ENCODE measurements at places on chromosomes 7 and 10. TPM values are rescaled to one million over a fixed set of nuclear protein-coding genes. Genes with fewer than 3 reads are reported as not detected.

PDE1C gene
- total RNA-seq: 0.09 TPM

TSPAN14 gene
- 7.4 TPM for total RNA-seq

ENO4 gene
- total RNA-seq: 0.34 TPM

SPDYE2B gene
- total RNA-seq: not detected

DYDC2 gene
- total RNA-seq: under 0.01 TPM

RADIL gene
- total RNA-seq: 0.26 TPM

PRKAR2B gene
- 3.4 TPM for total RNA-seq

CLRN3 gene
- not detected for total RNA-seq

FAM131B gene
- total RNA-seq: 8.2 TPM

CALML3 gene
- not detected for total RNA-seq

CAMK2B gene
- total RNA-seq: not detected

RASA4B gene
- 3.2 TPM for total RNA-seq

OR13A1 gene
- total RNA-seq: under 0.01 TPM

NEUROD6 gene
- total RNA-seq: not detected

UTF1 gene
- not detected for total RNA-seq

WEE2 gene
- total RNA-seq: not detected

R3HCC1L gene
- 16.7 TPM for total RNA-seq

SLC18A3 gene
- total RNA-seq: not detected

SLC26A3 gene
- not detected for total RNA-seq

NRCAM gene
- total RNA-seq: 0.17 TPM

PKD2L1 gene
- total RNA-seq: not detected

CDK1 gene
- total RNA-seq: 0.94 TPM

RHOBTB1 gene
- total RNA-seq: 15.5 TPM
